ENCODE measurements at places on chromosomes 5 and 9.

DNA sequence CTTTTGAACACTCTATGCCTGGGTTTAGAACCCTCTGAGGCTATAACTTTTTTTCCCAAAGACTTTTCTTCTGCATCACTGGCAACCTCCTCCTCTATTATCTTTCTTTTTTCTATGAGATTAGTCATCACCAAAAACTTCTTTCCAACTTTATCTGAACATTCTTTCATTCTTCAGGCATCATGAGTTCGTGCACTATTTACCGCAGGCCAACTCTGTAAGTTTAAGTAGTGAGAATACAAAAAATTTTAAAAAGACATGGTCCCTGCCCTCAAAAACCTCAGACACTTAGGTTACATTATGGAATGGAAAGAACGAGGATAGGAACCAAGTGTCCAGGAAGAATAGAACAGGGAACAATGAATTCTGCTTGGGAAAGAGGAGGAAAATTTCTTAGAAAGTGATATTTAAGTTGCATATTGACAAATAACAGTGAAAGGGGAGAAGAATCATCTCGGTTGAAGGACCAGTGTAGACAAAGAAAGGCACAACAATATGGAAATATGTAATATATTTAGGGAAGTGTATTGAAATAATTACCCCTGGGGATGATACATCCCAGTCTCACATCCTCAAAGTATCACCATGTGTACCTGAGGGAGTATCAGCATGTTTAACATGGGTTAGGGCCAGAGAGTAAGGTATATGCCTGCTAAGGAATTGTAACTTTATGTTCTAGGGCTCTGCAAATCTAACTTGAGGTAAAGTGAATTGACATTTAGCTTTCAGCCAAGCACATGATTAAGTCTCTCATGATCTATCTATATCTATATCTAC lies 196.5 kb upstream of the NREP start:
- peak; percentile 70 for DNase-seq

DNA sequence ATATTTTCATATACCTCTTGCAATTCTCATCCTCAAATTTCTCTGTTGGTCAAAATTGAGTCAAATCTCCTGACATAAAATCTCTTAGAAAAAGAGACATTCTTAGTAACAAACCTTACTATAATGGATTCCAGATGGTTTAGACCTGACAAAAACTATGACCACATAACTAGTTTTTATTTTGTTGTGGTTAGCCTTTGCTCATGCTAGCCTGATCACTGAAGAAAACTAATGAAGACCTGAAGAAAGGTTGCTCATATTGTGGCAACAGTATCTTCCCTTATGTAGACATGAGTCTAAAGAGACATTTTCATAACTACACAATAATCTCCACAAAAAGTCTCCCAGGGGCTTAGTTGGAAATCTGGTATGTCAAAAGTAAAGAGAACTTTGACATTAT lies 274.1 kb upstream of the TMEM161B start:
- DNase-seq = no peak

DNA sequence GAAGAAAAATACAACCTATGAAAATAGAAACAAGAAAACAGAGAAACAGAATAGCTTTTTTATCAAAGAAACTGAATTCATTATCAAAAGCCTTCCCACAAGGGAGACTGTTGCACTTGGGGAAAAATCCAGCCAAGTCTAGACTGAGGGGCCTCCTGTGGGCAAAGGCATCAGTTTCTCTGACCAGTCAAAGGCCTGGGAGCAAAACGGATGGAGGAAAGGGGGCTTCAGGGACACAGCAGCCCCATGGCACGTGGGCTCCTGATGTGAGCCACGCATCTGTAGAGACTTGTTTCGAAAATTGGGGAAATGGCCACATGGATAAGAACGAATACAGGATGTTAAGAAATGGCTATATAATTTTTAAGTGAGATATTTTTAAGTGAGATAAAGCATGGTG lies 21.1 kb downstream of the ZDHHC11B start:
- DNase-seq = no peak

- peak; percentile 0 for DNase-seq
These were observed 29.1 kb upstream of the ANKRD31 start for GRCh38 chr5:75265731-75266130.

- DNase-seq = no peak
These were observed 9.5 kb downstream of the LHFPL2 start for GRCh38 chr5:78638973-78639669.

- no peak for DNase-seq
These were observed 42.1 kb downstream of the TMOD1 start for GRCh38 chr9:97543561-97543960.

- DNase-seq = no peak
These were observed 25.2 kb downstream of the RIGI start for GRCh38 chr9:32500768-32501167.

- DNase-seq = no peak
These were observed 41.4 kb downstream of the CCDC180 start for GRCh38 chr9:97348871-97349270.

GRCh38 chr9:111482694-111483438 lies 1.3 kb downstream of the ECPAS start:
- no peak for DNase-seq
